ENCODE measurements at places on chromosomes 16 and 17.

- DNase-seq = no peak
Observed at GRCh38 chr17:37485938-37486570, 3.6 kb upstream of the DUSP14 start.

GRCh38 chr16:84608282-84608681 is 9.6 kb downstream of the COTL1 start:
- DNase-seq = no peak

- no peak for DNase-seq
Observed at GRCh38 chr17:17445296-17445924, 31.4 kb upstream of the MED9 start.

DNA sequence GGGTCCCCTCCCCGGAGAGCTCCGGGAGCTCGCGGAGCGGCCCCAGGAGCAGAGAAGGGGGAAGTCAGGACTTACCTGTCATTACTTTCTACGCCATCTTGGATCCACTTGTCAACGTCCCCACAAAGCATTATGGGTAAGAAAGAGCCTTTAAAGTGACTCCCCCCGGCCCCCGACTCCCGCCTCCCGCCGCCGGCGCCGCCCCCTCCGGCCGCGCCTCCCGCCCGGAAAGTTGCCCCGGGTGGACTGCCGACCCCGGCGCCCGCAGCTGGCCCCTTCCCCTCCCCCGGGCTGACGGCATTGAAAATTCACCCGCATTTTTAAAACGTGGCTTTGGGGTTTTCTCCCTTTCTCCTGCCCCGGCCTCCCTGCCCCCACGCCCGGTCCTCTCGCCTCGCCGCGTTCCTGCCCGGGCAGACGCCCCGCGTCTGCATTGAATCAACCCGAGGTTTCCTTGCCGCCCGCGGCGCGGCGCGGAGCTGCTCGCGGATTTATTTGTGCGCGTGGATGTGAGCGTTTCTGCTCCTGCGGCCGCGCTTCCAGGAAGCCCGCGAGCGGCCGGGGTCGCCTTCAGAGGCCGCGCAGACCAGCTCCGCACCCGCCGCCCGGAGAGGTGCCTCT is at the start of gene HELZ:
Gene HELZ, minus strand, starts transcription at position 124 of the 621 bp plus-strand sequence. CDS start 26,392 bp downstream, outside the sequence.
- DNase-seq = peak; percentile 51

DNA sequence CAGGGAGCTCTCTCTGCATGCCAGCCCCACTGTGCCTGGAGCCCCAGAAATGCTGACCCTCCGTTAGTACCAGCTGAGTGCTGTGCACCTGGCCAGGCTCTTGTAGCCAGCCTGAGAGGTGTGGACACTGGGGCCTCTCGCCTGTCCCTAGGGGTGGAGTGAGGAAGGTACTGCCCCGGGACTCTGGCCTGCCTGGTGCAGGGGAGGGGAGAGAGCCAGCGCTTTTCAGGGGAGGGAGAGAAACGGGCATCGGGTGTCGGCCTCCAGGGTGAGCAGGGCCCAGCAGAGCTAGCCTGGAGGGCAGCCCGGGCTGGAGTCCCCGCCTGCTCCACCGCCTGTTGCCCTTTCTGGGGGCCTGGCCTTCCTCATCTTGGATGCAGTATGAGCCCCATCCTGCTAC is 13.1 kb downstream of the MAP2K3 start:
- no peak for DNase-seq

DNA sequence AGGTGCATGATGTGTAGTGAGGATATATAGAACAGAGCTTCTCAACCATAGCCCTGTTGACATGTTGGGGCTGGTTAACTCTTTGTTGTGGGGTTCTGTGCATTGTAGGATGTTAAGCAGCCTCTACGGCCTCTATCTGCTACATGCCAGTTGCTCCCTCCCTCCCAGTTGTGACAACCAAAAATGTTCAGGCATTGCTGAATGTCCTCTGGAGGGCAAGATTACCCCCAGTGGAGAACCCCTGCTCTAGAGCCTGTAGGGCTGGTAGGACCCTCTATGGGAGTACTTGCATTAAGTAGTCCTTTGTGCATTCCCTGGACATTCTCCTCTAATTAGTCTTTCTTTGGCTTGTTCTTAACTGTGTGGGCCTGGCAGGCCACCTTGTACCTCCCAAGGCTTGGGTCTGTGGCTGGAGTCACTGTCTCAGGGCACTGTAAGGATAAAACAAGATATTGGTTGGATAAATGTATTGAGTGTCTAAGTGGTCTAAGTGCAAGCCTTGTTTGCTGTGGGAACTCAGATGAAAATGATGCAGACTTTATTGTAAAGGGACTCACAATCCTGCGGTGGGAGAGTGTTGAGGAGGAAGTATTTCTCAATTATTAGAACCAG is 19.8 kb upstream of the MYO1D start:
- no peak for DNase-seq

- DNase-seq = no peak
Observed at GRCh38 chr16:88387941-88388627, 5.3 kb downstream of the ZNF469 start.

- DNase-seq = no peak
Observed at GRCh38 chr17:69524854-69525253, 110.4 kb downstream of the MAP2K6 start.

DNA sequence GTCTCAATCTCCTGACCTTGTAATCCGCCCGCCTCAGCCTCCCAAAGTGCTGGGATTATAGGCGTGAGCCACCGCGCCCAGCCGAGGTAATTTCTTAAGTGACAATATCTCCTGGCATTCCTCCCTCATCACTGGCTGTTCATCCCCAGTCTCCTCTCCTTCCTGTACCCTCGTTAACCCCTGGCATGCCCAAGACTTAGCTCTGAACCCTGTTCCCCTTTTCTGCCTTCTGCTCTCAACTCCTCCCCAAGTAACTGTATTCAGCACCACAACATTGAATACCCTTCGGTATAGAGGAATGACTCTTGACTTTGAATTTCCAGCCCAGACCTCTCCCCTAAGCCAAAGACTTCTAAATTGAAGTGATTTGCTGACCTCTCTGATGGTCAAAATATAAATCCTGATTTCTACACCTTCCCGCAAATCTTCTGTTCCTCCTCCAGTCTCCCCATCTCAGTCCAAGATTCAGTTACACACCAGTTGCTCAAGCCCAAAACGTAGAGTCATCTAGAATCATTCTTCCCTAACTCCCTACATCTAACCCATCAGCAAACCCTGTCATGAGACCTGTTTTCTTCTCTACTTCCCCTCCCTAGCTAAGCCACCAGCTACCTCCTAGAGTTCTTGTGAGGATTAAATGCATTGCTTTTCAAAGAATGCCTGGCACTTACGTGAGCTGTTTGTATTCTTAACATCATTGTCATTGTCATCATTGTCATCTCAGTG is 14.8 kb downstream of the PMP22 start:
- no peak for DNase-seq

GRCh38 chr17:77966476-77966875 is 8.0 kb downstream of the TNRC6C start:
- no peak for DNase-seq

GRCh38 chr17:11986942-11987329 is 10.3 kb downstream of the ZNF18 start:
- DNase-seq = peak; percentile 10

DNA sequence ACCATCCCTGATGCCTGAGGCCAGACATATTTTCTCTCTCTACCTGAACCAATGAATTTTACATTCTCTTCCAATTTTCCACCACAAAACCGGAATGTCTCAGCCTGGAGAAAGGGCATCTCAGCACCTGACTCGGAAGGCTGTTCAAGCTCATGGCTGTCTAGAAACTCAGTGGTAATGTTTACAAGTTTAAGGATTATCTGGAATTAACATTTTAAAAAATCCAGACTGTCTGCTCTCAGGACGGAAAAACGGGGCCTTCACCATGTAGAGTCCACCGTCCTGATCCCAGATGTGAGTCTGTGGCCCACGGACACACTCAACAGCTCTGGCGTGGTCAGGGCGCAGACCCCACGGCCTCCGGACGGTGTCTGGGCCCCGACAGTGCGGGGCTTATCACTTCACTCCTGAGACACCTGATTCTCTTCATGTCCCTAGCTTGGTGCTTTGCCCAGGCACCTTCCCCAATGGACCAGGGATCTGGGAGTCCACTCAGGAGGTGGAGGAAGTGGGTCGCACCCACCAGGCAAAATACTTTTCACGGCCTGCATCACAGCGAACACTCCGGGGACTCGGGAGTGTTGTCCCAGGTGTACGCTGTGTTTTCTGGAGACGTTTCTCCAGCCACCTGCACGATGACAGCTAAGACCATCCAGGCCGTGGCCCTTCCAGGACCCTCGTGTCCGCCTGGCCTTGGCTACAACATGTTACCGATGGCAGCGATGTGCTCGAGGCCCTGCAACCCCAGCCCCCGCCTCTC is 101.5 kb downstream of the ZNF778 start:
- DNase-seq = no peak

- DNase-seq = no peak
Observed at GRCh38 chr17:27327871-27328270, 34.0 kb downstream of the WSB1 start.

DNA sequence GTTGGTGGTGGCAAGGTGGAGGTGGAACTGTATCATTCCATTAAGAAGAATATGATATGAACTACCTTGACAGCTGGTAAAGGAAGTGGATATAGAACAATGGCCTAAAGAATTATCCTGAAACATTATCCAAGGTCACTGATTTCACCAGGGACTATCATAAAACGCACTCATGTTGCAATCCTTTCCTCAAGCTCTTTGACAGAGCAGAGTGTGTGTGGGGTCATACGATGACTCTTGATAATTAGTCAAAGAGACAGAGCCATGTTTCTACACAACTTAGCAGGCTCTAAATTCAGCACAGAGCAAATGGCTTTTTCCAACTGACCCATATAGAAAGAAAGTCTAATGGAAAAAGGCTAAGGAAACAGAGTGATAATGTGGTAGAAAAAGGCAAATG is 126.4 kb upstream of the ANKFN1 start:
- no peak for DNase-seq

GRCh38 chr16:86519649-86520316 is 9.5 kb downstream of the FOXF1 start:
- no peak for DNase-seq

DNA sequence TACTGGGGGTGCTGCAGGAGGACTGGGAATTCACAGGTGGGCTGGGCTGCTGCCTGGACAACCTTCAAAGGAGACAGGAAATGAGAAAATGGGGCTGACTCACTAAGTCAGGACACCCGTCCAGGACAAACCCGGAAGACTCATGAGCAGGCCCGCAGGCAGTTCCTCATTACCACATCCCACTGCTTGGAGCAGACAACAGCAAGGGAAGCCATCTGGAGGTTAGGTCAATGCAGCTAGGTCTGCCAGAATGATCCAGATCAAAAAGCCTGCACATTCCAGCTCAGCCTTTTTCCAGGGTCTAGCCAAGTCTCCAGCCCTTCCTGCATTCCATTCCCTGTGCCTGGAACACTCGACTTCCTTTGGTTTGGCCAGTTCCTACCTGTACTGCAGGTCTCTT is 536.5 kb upstream of the CDH11 start:
- peak; percentile 78 for DNase-seq

GRCh38 chr16:21339269-21339641 is 61.2 kb upstream of the CRYM start:
- DNase-seq = no peak

DNA sequence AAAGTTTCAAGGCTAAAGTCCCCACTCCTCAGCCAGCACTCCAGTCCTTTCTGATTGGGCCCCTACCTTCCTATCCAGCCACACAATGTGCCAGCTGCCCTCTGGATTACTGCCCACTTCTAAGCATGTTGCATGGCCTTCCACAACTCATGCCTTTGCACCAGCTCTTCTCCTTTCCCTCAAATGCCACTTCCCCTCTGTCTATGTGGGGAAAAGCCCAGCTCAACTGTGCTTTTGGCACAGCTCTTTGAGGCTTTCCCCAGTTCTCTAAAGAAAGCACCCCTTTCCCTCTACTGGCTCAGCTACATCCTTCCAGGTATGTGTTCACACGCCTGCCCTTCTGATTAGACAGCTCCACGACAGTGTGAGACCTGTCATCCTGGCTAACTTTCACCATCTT is 18.5 kb downstream of the GTF3C1 start:
- DNase-seq = no peak

DNA sequence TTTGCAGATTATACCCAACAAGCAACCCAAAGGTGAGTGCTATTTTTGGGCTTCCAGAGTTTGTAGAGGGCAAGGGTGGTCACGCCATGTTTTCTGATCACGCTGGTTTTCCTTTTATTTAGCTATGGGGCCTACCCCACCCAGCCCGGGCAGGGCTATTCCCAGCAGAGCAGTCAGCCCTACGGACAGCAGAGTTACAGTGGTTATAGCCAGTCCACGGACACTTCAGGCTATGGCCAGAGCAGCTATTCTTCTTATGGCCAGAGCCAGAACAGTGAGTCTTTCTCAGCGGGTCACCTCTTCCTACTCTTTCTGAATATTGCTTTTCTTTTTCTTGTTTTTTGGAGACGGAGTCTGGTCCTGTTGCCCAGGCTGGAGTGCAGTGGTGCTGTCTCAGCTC is 2.5 kb downstream of the FUS start:
- no peak for DNase-seq

DNA sequence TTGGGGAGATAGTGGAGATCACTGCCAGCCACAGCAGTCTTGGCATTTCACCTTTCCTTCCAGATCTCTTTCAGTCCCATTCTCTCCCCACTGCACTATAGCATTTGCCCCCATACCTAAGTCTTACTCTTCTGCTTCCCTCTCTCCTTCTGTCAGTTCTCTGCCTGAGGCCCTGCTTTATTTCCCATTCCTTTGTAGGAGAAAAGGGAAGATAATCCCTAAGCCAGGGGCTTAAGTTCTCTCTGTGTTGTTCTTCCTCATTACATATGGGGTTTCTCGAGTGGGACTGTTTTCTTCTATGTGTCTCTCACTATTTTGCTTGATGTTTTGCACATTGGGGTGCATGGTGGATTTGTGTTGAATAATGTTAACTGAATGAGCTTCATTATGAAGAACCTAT is 6.4 kb downstream of the KDM6B start:
- no peak for DNase-seq

GRCh38 chr16:83629426-83629825 is 178.4 kb upstream of the HSBP1 start:
- no peak for DNase-seq

DNA sequence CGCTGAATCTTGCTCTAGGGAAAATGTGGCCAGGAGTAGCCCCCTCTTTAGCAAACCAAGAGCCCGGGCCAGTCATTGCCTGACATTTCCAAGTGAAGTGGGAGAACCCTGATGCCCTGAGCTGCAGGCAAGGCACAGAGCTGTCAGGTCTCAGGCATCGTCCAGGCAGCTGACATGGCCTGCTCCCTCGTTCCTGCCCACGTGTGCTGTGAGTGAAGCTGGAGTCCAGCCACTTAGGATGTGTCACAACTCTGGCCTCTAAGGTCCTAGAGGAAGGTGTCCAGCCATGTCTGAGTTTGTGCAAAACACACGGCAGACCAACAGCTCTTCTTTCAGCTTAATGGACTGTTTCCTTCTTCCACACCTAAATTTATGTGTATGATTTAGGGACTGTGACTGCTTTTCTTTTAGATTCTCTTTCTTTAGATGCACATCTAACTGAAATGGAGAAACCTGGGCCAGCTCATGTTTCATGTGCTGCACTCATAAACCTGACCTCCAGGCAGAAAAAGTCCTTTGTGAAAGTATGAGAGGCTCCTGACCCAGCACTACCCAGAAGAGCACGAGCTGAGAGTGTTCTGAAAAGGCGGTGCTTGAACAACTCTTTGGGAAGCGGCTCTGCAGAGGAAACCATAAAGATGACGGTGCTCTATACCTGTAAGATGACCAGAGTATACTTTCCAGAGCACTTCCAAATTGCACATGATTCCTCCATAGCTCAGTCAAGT is 14.8 kb upstream of the LIMD2 start:
- DNase-seq = no peak
